ENCODE measurements at places on chromosomes 5 and 9.

GRCh38 chr9:23824830-23825591, 1.0 kb downstream of the ELAVL2 start:
- DNase-seq, result no peak

GRCh38 chr5:127216898-127217675, 73.5 kb upstream of the MEGF10 start:
- DNase-seq, result no peak

GRCh38 chr5:125257057-125257972, 510.9 kb upstream of the ZNF608 start:
- no peak for DNase-seq

DNA sequence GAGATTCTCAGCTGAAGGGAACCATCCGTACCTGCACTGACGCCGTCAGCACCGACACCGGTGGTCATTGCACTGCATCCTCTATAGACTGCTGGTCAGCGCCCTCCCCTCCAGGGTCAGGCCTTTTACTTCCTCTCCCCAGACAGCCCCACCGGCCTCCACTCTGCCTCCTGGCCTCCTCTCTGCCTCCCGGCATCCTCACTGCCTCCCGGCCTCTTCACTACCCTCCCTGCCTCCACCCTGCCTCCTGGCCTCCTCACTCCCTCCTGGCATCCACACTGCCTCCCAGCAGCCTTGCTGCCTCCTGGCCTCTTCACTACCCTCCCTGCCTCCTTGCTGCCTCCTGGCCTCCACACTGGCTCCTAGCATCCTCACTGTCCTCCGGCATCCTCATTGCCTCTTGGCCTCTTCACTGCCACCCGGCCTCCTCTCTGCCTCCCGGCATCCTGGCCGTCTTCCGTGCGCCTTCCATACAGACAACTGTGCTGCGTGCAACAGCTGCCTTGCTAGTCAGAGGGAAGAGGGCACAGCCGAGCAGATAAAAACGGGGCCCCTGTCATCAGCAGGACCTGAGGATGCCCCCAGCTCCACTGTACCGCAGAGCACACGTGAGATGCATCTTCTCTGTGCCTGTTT, 62.0 kb downstream of the VAV2 start:
- DNase-seq, result no peak

GRCh38 chr5:85906460-85906859, 711.3 kb upstream of the COX7C start:
- no peak for DNase-seq

DNA sequence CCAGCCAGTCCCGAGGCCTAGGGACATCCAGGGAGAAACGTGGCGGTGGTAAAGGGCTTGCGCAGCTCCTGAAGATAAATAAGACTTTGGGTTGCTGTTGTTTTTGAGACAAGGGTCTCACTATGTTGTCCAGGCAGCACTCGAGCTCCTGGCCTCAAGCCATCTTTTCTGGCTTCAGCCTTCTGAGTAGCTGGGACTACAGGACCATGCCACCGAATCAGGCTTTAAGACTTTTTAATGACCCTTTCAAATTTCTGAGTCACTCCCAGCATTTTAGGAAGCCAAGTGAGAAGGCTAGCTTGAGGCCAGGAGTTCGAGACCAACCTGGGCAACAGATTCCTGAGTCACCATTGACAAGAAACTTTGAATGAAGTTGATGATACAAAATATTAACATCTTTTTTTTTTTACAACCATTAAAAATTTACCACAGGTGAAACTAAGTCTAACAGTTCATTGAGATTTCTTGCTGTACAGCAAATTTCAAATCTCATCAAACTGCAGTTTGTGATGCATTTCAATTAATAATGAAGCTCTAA, 817 bp upstream of the GNE start:
- no peak for DNase-seq

- no peak for DNase-seq
Observed at GRCh38 chr5:128645581-128645980, 107.5 kb upstream of the FBN2 start.

DNA sequence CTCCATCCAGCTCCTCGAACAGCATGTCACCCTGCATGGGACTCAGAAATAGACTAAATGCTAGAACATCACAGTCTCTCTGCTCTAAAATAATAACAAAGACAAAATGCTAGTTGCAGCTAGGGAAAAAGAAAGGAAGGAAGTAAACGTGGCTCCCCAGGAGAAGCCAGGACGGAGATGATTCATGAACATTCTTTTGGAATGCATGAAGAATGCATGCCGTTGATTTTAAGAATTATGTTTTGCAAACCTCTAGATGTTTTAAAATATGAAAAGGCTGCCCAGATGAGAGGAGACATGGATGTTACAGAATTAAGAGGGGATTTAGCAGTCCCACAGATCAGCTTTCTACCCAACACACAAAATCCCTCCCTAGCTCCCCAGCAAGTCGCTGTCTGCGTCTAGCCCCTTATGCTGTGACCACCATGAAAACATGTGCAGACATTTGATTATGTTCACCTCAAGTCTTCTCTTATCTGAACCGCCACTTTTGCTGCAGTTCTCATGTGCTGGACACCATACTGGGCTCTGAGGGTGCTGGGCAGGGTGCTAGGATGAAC, 139.4 kb upstream of the LMX1B start:
- peak; percentile 26 for DNase-seq

DNA sequence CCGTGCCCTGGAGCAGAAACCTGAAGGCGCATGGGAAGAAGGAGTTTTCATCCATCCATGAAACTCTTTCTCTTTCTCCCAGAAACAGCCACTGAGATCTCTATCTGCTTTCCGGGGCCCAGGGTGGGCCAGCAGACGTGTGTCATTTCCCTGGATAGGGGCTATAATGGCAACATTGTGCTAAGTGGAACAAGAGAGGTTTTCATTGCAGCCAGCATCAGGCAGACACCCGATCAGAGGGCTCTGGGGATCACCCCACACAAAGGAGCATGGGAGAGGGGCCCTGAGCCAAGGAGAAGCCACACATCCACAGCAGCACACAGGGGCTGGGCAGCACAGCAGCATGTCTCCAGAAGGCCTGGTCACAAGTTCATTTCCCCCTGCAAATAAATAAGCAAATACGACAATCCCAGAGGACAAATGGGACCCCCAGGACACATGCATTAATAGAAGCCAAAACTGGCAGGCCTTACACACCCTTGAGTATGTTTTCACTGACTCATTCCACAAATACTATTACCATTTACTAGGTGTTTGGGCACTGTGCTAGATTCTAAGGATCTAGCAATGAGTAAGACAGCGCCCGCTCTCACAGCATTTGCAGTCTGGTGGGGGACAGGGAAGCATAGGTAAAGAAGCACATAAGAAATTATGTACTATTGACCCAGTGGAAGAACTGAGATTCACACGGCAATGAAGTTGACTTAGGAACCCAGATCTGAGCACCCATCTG, 4.3 kb upstream of the AFAP1L1 start:
- no peak for DNase-seq

Data from stromal cell of bone marrow (primary cell).